ENCODE measurements at places on chromosomes 5 and 9.

DNA sequence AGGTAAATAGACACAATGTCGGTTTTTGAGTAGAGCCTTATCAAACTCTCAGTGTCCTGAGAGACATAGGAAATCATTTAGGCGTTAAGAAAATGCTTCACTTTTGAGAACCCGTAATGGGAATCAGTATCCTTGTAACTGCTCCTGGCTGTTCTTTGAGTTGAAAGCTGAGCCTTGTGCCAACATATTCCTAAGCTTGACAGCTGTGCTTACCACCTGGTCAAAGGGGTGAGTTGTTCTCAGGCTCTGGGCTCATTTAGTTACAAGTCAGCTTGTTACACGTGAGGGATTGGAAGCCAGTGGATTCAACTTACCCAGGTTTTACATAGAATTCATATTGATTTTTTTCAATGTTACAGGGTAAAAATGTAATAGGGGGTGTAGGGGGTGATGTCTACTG is 145.9 kb downstream of the GABRB2 start:
- no peak for DNase-seq

DNA sequence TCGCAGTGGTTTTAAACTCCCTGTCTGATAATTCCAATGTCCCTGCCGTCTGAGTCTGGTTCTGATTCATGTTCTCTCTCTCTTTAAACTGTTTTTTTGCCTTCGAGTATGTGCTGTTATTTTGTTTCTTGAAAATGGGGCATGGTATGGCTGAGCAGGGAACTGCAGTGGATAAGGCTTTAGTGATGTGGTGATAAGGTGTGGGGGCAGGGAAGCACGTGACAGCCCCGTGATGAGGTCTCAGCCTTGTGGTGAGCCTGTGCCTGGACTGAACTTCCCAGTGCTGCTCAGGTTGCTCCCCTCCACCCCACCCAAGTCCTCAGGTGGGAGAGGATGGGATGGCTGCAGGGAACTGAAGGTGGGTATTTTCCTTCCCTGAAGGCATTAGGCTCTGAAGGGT is 5.5 kb upstream of the ZNF354B start:
- no peak for DNase-seq

DNA sequence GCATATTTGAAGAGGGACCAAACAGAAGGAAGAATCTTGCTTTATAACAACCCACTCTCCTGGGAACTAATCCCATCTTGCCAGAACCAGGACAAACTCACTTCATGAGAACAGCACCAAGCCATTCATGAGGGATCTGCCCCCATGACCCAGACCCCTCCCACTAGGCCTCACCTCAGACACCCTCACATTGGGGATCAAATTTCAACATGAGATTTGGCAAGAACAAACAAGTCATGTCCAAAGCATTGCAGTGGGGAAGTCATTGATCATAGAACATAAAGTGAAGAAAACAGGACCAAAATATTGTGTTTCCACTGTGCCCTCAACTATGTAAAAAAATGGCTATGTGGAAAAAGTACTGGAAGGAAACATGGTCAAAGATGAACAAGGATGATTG is 43.9 kb downstream of the MAP1B start:
- DNase-seq = no peak

DNA sequence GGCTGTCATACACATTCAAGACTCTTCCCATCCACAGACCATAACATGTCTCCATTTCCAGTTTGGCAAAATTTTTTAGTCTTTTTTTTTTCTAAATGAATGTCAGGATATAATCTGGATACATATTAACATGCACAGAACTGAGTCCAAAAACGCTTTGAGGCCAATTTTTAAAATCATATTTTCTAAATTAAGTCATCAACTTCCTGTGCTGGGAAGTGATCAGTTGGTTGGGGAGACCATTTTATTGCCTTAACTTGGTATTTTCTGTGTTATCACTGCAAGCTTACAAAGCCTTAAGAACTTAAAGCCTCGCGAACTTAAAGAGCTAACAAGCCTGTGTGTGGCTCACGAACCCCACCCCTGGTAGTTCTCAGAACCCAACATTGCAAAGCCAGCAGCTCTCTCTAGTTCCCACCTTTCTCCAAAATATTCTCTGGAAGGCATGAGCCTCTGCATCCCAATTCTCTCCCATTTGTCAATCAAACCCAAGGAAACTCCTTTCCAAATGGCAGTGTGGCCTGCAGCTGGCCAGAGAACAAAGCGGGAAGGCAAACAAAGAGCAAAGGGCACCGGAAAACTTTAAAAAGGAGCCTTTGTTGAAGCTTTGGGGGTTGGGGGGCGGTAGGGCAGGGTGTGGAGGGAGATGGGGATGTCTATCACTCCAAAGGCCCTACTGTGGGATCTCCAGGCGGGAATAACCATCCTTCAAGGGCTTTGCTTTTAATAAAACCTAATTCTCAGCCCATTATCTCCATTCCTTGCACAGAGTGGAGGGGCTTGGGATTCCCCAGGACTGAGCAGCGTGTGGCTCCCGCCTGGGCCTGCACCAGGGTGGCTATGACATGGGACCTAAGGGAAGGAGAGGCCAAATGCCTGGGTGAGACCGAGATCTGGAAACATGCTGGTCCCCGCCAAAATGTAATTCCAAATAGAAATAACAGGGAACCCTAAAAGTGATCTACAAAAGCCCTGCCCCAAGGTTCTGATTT is 65.0 kb downstream of the ROR2 start:
- no peak for DNase-seq

- DNase-seq = no peak
Observed at GRCh38 chr9:124514125-124514524, 6.9 kb upstream of the NR5A1 start.

GRCh38 chr9:76552751-76553455 is 93.9 kb downstream of the GCNT1 start:
- DNase-seq = no peak

DNA sequence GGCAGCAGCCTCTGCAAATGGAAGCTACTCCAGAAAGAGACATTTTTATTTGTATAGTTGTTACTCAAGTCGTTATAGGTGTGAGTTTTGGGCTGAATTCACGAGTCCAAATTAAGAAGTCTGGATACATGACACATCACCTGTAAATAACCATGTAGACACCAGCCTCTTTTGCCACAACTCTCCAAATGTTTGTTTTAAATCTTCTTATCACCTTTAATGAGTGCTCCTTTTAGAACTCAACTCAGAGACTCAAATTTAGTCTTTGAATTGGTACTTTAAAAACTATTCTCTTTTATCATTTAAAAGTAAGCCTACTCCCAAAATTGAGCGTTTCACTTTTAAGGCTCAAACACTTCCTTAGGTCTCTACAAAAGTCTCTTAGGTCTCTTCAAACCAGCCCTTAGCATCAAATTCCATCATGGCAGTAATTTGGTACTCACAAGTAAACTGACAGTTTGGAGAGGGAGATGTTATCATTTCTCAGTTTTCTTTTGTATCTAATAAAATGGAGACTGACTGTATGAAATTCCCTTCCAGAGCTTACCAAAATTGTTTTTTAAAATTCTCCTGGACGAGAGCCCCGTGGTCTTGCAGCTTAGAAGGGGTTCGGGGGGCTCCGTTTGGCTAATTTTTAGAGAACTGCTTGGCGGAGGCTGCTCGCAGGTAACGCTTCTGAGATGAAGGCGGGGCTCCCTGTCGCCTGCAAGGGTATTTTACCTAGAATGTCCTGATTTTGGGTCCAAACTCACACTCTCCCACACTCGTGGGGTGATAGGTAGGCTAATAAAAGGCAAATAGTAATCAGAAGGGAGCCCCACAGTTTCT is 194.6 kb downstream of the MEF2C start:
- DNase-seq = no peak

Data from CD4-positive, alpha-beta memory T cell (primary cell).